Stimulated activated CD8-positive, alpha-beta memory T cell treated with anti-CD3 and anti-CD28 coated beads, Interleukin-7, amount 100 ng/mL, for 1 hour (primary cell): ENCODE measurements at places on chromosomes 1 and 21.

GRCh38 chr1:17244821-17245740 lies 3.8 kb upstream of the PADI3 start:
- DNase-seq, result no peak

- DNase-seq, result no peak
Measured at GRCh38 chr1:4224684-4225467, 324.8 kb upstream of the C1orf174 start.

- DNase-seq, result no peak
Measured at GRCh38 chr1:31782421-31783410, 18.6 kb upstream of the ADGRB2 start.

- DNase-seq, result no peak
Measured at GRCh38 chr1:221636967-221637366, 104.9 kb downstream of the DUSP10 start.

DNA sequence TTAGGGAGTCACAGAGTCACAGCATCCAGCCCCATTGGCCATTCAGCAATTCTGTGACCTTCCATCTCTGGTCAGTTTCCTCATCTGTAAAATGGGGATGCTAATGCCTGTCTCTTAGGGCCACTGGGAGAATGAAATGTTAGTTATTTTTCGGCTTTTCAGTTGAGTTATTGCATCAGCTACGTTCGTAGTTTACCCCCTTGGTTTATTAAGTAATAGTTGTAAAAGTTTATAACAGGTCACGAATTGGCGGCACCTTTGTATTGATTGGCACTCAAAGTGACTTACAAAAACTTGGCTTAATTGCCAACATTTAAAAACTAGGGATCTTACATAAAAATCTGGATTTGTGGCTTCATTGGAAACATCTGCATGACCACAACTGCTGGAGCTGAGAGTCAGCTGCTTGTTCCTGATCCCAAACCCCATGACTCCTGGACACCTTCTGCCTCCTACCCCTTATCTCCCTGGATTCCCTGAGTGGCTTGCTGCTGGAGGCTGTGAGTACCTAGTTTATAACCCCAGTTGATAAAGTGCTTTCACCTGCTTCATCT lies 23.0 kb upstream of the SLC1A7 start:
- DNase-seq, result no peak

GRCh38 chr1:171581226-171581625 lies 40.8 kb upstream of the MYOCOS start:
- no peak for DNase-seq

DNA sequence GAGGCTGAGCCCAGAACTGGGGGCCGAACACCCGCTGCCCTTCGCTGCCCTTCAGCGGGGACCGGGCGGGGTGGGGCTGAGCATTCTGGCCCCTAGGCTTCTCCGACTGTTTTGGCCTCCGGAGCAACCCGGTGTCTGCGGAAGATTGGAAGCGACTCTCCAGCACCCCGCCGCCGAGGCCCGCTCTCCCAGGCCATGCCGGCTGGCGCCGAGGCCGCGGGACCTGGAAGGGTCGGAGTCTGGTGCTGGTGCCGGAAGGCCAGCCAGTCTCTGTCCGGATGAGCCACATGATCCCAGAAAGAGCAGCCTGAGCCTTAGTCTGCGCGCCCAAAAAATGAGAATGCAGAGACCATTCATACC lies 272.0 kb downstream of the FOXD2 start:
- no peak for DNase-seq

GRCh38 chr1:110962892-110963690 lies 631 bp downstream of the LRIF1 start:
- peak; percentile 36 for DNase-seq

GRCh38 chr1:228017356-228018124 lies 10.7 kb downstream of the WNT3A start:
- DNase-seq, result no peak

- DNase-seq, result no peak
Measured at GRCh38 chr1:106937104-106937503, 119.4 kb upstream of the PRMT6 start.

DNA sequence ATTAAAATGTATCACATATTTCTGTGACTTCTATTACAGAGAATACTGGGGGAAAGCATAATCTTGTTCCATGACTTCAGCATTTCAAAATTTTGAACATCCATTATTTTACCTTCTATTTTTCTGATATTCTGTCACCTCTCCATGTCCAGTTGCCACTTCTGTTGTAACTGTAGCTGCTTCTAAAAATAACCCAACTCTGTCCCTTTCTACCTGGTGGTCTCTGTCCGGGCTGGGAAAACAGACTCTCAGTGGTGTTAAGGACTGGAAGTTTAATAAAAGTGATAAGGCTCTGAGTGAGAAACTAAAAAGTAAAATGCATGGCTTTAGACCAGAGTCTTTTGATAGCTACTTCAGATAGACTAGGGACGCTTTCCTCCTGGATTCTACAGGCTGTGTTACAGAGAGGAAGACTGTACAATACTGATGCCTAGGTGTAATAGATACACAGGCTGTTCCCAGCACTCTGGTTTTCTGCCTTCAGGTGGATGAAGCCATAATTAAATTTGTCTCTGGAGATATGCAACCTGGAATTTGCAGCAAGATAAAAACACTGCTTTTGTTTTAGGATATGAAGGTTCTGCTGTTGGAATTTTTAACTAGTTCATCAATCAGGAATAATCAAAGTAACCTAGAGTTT lies 42.1 kb upstream of the SEC16B start:
- no peak for DNase-seq

GRCh38 chr21:40186045-40186444 lies 318.8 kb downstream of the PCP4 start:
- DNase-seq, result no peak

GRCh38 chr1:29784276-29785136 lies 548.2 kb downstream of the PTPRU start:
- DNase-seq, result no peak
